Fibroblast of lung (primary cell): ENCODE measurements at places on chromosomes 2 and 18. TPM values are rescaled to one million over a fixed set of nuclear protein-coding genes. Genes with fewer than 3 reads are reported as not detected.

- H3K4me3 ChIP-seq, result no peak overlapping the region
- no peak overlapping the region for H3K27ac ChIP-seq
- H3K36me3 ChIP-seq, result no peaks in the 10 kb centered on the region
- no peaks in the 10 kb centered on the region for H3K4me1 ChIP-seq
- no peaks in the 10 kb centered on the region for H3K27me3 ChIP-seq
Measured at GRCh38 chr2:102915128-102915527, 153.3 kb downstream of the TMEM182 start.

- no peak overlapping the region for H3K4me3 ChIP-seq
- peaks cover 4% of the 10 kb centered on the region for H3K4me1 ChIP-seq
- H3K27me3 ChIP-seq, result no peaks in the 10 kb centered on the region
- no peak overlapping the region for H3K27ac ChIP-seq
- peaks cover 8% of the 10 kb centered on the region for H3K36me3 ChIP-seq
Measured at GRCh38 chr2:69816923-69817542, 12.4 kb upstream of the GMCL1 start.

GRCh38 chr2:63300835-63301234, 250.2 kb downstream of the OTX1 start:
- H3K27me3 ChIP-seq, result no peaks in the 10 kb centered on the region
- no peak overlapping the region for H3K27ac ChIP-seq
- no peak for DNase-seq
- H3K4me1 ChIP-seq, result no peaks in the 10 kb centered on the region
- no peaks in the 10 kb centered on the region for H3K36me3 ChIP-seq

DNA sequence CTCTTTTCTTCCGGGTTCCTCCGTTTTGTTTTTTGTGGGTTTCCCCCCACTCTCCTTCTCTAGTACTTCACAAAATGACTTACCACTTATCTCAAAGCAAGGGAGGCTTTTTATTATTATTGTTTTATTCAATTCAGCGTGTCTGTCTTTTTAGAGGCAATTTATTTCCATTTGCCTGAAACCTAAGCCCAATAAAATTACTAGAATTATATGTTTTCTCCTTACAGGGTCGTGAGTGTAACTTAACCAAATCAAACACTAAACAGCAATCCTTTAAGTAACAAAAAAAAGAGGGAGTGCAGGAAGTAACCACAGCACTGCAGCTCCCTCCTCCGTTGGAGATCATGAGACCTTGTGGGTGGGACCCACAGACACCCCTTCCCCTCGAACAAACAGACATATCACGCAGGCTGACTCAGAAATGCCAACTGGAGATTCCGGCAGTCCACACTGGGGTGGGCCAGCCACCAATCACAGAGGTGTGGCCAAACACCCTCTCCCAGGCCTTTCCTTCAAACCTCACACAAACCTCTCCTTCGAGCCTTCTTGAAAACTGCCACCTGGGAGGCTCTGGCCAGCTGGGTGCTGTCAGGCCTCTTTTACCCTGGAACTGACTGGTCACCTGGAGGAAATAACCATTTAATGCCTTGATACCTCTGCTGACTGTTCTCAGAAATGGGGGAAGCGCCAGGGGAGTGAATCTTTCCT, 207.1 kb upstream of the SMAD2 start:
- H3K27ac ChIP-seq, result no peak overlapping the region
- DNase-seq, result no peak
- no peaks in the 10 kb centered on the region for H3K36me3 ChIP-seq
- H3K27me3 ChIP-seq, result peaks cover 28% of the 10 kb centered on the region
- H3K4me3 ChIP-seq, result no peak overlapping the region

- no peak overlapping the region for H3K27ac ChIP-seq
- no peaks in the 10 kb centered on the region for H3K36me3 ChIP-seq
- no peak overlapping the region for H3K4me3 ChIP-seq
- no peak for DNase-seq
- no peaks in the 10 kb centered on the region for H3K27me3 ChIP-seq
- no peaks in the 10 kb centered on the region for H3K4me1 ChIP-seq
Measured at GRCh38 chr2:117603567-117603966, 210.9 kb upstream of the DDX18 start.

DNA sequence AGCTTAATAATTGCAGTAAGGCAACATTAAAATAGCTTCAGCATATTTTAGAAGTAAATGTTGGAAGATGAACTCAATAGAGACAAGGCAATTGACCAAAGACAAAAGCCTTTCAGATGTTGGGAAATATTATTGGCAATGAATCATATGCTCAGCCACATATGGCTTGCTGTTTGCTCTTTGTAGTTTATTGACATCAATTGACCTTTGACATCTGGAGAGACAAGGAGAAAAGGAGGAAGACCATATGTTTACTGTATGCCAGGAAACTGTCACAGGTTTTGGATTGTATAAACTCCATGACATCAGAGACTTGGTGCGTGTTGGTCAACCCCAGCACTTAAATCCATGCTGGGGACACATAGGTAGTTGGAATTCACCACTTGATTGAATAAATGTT, 60.6 kb upstream of the SLC16A14 start:
- no peaks in the 10 kb centered on the region for H3K27me3 ChIP-seq
- no peak overlapping the region for H3K4me3 ChIP-seq
- peak; percentile 66 for DNase-seq
- no peaks in the 10 kb centered on the region for H3K36me3 ChIP-seq
- peaks cover 10% of the 10 kb centered on the region for H3K4me1 ChIP-seq

- no peaks in the 10 kb centered on the region for H3K4me1 ChIP-seq
- H3K27me3 ChIP-seq, result no peaks in the 10 kb centered on the region
- no peak overlapping the region for H3K27ac ChIP-seq
- DNase-seq, result no peak
- no peak overlapping the region for H3K4me3 ChIP-seq
- H3K36me3 ChIP-seq, result peaks cover 5% of the 10 kb centered on the region
Measured at GRCh38 chr2:191832668-191833067, 14.2 kb downstream of the CAVIN2 start.

GRCh38 chr18:74068296-74068695, 79.3 kb downstream of the FBXO15 start:
- H3K27me3 ChIP-seq, result no peaks in the 10 kb centered on the region
- no peak for DNase-seq
- no peak overlapping the region for H3K4me3 ChIP-seq

DNA sequence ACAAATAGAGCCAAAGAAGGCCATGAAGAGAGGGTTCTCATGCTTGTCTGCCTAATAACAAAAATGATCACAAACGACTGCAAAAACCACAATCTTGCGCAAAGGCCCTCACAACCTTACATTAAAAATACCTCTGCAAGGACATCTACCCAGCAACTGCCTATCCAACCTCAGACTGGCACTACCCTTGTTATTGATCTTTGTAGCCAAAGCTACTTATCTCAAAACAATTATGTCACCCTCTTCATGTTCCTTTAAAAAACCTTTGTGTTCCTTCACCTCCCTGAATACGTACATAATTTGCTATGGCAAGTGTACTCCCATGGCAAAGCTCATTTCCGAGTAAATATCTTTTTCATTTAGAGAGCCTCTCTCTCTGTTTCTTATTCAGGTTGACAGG, 44.1 kb downstream of the TMEM163 start:
- no peaks in the 10 kb centered on the region for H3K27me3 ChIP-seq
- H3K36me3 ChIP-seq, result no peaks in the 10 kb centered on the region
- H3K4me3 ChIP-seq, result no peak overlapping the region
- H3K27ac ChIP-seq, result no peak overlapping the region
- no peak for DNase-seq
- no peaks in the 10 kb centered on the region for H3K4me1 ChIP-seq

- H3K36me3 ChIP-seq, result no peaks in the 10 kb centered on the region
- H3K4me3 ChIP-seq, result no peak overlapping the region
- no peaks in the 10 kb centered on the region for H3K27me3 ChIP-seq
- H3K27ac ChIP-seq, result peak overlapping the region; percentile 41
Measured at GRCh38 chr2:191051825-191052778, 38.1 kb upstream of the STAT1 start.

GRCh38 chr2:171669121-171669520, 18.1 kb upstream of the DYNC1I2 start:
- H3K36me3 ChIP-seq, result no peaks in the 10 kb centered on the region
- H3K4me1 ChIP-seq, result no peaks in the 10 kb centered on the region
- H3K4me3 ChIP-seq, result no peak overlapping the region
- no peak for DNase-seq
- H3K27ac ChIP-seq, result no peak overlapping the region
- peaks cover 2% of the 10 kb centered on the region for H3K27me3 ChIP-seq

DNA sequence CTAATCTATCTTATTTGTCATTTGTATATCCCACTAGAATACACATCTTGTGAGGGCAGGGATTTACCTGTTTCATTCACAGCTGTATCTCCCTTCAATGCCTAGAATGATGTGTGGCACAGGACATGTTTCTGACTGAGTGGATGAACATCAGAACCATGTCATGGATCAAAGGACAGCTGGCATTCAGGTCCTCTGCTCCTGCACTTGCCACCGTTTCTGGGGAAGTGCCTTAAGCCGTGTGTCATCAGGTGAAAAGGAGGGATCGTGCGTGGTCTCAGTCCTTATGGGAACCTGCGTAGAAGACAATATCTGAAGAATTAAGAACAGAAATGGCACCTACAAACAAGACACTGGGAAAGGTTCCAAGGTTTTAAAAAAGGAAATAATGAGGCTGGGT, 206.1 kb upstream of the GATA6 start:
- H3K4me1 ChIP-seq, result no peaks in the 10 kb centered on the region
- no peaks in the 10 kb centered on the region for H3K27me3 ChIP-seq
- H3K4me3 ChIP-seq, result no peak overlapping the region
- no peak for DNase-seq
- H3K27ac ChIP-seq, result no peak overlapping the region

DNA sequence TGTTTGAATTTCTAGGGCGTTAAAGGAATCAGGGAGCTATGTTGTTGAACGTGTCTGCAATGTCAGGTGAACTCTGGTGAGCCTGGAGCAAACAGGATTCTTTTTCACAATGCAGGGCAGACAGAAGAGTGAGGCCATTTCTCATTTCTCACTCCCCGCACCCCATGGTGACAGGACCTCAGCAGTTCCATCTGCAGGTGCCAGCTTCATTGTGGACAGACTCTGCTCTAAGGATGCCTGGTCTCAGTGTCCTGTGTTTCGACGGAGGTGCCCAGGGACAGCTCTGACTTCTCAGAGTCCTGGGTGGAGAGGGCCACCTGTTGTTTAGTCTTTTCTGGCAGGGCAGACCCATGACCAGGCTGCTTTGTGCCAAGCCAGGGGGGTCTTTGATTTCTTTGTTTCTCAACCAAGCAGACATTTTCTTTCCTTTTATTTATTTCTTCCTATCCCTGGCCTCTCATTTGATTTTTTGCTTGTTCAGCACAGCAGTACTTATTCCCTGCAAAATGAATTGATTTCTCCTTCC, 201.5 kb downstream of the RNF144A start:
- H3K27ac ChIP-seq, result no peak overlapping the region
- no peaks in the 10 kb centered on the region for H3K4me1 ChIP-seq
- no peak for DNase-seq
- H3K4me3 ChIP-seq, result no peak overlapping the region
- no peaks in the 10 kb centered on the region for H3K27me3 ChIP-seq

The TSPYL6 gene
- not detected in 2 replicates for total RNA-seq

The IL18RAP gene
- total RNA-seq, result under 0.01 TPM in 1 of 2 replicates, not detected in the other

The HOXD8 gene
- total RNA-seq, result not detected in 2 replicates

The FSIP2 gene
- total RNA-seq, result 0.26 and 1.7 TPM in 2 replicates

The UGP2 gene
- total RNA-seq, result 77.8 and 81.2 TPM in 2 replicates

The LAMA1 gene
- total RNA-seq, result 5.8 and 24.9 TPM in 2 replicates

The RMDN2 gene
- total RNA-seq, result 5.1 and 5.4 TPM in 2 replicates

The PLGLB1 gene
- total RNA-seq, result 0.26 and 0.99 TPM in 2 replicates
